ENCODE measurements at places on chromosomes 7 and 10.
A peak's percentile ranks its signal among the peaks of the same experiment; 100 is the strongest.

- peak; percentile 71 for DNase-seq
Observed at GRCh38 chr7:132865366-132866143, 216.3 kb downstream of the CHCHD3 start.

DNA sequence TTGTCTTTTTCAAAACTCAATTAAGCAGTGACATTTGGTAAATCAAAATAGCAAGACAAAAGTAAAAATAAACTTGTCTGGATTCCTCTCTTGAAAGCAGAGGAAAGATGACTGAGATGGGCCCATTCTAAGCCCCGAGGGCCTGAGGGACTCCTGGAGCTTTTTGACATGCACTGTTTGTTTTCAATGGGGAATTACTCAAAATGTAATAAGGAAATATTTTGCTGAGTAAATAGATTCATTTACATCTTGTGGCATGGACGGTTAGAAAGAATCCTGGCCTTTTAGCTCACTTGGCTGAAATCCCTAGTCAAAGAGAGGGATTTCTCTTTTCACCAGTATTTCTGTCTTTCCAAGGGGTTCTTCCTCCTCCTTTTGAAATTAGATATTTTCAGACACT lies 108.0 kb downstream of the MKX start:
- DNase-seq, result peak; percentile 86

- no peak for DNase-seq
Observed at GRCh38 chr7:50197549-50197948, 104.5 kb upstream of the ZPBP start.

DNA sequence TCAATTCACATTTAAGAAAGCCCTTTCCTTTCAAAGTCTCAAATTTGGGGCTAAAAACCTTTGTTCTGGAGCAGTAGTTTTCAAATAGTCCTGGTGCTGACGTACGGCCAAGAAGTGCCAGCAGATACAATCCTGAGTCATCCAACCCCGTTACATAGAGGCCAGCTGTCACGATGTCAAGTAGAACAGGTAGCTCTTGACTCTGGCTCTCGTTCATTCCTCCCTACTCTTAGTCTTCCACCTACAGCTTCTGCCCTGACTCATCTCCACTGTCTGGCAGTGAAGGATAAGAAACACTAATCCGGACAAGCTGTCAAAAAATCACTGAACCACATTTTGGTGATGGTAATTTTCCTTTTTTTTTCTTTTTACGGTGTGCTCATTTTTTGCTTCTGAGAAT lies 132.4 kb upstream of the PTN start:
- no peak for DNase-seq

DNA sequence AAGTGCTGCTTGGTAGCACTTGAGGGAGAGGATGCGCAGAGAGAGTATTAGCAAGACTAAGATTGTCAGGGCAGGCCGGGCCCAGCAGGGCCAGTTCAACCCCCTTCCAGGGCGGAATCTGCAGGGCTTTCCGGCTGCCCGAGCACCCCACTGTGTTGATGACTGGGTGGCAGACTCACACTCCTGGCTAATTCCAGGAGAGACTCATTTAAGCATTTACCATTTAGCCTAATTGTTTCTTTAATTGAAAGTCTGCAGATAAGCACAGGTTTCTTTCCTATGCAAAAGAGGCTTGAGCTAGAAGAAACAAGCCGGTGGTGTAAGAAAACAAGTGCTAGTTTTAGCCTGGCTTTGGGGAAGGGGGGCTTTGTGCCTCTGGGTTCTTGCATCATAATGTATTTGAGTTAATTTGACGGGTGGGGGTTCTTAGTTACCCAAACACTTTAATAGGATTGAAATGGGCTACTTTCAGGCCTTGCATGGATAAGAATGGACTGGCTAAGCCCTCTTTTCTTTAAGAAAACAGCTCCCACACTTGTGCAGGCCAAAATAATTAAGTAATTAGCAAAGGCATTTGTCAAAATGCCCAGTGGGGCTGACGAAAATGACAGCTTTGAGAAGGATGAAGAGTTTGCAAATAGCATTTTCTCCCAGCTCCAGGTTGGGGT lies 201.3 kb downstream of the MYOF start:
- no peak for DNase-seq

DNA sequence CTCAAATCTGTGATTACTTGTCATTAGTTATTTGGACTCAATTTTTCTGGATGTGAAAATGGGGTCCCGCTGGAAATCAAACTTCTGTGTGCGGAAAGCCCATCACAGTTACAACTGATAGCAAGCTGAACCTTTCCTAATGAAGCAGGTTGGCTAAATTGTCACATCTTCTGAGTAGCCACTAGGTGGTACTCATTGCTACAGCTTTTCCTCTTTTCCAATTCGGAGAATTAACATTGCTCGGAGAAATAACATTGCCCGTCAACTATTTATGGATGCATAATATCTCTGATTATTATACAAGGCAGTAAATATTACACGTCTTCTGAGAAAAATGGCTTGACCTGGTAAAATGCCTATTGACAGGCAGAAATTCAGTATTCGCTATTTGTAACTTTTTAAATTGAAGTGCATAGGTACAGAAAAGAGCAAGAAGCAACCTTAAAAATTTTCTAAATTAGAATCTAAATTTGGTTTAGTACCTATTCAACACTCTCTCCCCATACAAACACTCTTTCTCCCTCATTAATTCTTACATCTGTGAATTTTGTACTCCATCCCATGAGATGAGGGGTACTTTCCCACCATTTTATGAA lies 17.3 kb upstream of the BLOC1S2 start:
- peak; percentile 15 for DNase-seq

- DNase-seq, result no peak
Observed at GRCh38 chr7:38878694-38879457, 30.1 kb downstream of the VPS41 start.

DNA sequence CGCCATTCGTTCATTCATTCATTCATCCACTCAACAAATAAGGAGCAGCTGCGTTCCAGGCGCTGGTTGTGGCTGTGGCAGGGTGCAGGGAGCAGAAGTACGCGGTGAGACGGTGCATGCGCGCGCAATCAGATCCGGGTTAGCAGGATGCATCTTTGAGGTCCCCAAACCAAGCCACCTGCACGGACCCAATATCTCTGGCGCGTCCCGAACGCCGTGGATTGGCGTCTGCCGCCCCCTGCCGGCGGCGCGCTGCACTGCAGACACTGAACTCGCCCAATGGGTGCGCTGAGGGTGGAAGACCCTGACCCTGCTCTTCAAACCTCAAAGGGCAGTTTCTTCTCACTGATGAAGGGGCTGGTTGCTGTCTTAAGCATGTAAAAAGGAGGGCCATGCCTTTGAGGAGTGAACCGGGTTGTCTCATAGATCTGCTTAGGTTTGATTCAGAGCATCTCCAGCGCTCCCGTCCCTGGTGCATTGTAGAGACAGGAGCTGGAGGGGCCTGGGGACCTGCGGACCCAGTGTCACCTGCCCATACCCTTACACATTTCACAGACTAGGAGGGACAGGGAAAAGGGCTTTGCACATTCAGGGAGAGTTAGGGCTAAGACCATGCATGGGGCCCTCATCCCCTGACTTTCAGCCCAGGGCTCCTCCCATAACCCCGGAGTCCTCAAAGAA lies 102.5 kb downstream of the RAMP3 start:
- no peak for DNase-seq

DNA sequence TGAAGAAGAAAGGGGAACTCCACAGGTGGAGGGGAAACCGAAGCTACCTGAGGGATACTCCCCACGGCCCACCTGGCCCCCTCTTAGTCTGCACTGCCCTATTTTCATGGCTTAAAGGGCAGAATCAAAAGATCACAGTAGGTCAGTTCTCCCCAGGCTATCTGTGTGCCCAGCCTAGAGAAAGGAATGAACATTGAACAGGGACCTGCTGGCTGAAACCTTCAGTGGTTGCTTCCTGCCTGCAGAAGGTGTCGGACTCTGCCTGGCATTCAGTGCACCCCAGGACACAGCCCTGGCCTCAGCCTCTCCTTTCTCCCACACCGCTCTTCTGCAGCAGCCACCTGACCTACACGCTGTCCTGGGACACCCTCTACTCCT lies 74.5 kb downstream of the PRKAG2 start:
- DNase-seq, result no peak

DNA sequence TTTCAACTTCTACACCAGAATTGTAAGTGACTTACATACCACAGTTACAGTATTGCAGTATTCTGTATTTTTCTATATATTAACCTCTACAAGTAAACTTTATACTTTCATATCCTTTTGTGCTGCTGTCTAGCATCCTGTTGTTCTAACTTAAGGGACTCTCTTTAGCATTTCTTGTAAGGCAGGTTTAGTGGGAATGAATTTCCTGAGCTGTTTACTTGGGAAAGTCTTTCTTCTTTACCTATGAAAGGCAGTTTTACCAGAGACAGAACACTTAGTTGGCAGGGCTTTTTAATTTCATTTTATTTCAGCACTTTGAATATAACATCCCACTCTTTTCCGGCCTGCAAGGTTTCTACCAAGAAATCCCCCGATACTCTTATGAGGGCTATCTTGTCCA lies 75.8 kb upstream of the WAC start:
- no peak for DNase-seq

- no peak for DNase-seq
Observed at GRCh38 chr10:101425535-101425934, 71.6 kb downstream of the BTRC start.

DNA sequence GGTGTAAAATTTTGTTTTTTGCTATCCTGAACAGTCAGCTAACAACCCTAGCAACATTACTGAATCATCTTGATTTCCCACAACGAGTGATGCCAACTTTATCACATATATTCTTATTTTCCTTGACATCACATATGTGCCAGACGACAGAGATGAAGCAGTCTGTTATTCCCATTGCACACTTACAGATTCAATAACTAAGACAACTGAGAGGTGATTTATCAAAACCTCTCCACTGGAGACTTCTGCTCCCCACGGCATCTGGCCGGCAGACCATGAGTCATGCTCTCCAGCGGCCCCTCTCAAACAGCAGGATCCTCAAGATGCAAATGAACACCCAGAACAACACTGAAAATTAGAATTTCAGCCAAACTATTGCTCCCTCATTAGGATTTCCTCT lies 57.1 kb downstream of the AMPH start:
- no peak for DNase-seq

- no peak for DNase-seq
Observed at GRCh38 chr10:69732147-69732825, 69.4 kb upstream of the COL13A1 start.

DNA sequence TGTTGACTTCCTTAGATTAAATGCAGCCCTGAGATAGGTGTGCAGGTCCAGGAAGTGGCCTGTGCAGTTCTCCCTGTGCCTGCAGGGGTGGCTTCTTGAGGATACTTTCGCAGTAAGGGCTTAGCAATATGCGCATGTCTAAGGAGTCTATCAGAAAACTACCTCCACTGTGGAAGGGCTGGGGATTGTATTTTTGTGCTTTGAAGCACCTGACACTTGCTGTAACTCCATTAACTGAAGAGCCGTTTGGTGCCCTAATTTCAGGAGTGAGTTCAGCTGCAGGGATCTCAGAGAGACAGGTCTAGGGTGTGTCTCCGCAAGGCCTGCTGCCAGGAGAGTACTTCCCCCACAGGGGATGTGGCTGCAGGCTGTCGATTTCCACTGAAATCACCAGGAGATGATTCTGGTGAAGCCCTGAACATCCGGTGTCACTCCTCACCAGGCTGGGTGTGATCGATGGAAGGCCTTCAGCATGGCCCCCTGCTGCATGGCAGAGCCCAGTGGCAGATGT lies 35.5 kb downstream of the IKZF1 start:
- DNase-seq, result no peak

DNA sequence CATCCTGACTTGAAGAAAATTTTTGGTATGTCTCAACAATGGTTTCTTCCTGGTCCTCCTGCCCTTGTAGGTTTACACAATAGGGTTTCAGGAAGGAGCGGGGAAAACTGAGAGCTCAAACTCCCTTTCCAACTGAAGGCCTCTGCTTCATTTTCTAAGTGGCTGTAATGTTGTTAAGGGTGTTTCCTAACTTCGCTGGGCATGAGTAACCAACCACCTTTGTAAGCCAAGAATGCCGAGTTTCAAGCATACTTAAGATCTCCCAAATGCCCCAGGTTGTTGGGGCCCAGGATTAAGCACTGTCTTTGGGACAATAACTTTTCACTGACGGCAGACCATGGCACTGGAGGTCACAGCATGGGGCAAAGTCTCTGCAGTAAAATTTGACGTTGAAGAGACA lies 33.6 kb upstream of the DRGX start:
- no peak for DNase-seq

DNA sequence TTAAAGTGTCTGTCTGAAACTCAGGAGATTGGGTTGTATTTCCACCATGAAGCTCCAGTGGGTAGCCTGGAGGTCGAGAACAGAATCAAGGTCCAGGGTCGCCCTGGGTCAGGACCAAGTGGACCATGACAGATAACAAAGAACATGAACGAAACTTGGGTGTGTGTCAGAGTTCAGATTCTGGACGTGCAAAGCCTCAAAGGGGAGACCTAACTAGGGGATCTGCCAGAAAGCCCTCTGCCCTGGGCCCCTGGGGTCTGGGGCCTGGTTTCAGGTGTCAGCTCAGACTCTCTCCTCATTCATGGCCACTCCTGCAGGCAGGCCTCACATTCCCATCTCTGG lies 1.6 kb downstream of the RASSF4 start:
- no peak for DNase-seq

DNA sequence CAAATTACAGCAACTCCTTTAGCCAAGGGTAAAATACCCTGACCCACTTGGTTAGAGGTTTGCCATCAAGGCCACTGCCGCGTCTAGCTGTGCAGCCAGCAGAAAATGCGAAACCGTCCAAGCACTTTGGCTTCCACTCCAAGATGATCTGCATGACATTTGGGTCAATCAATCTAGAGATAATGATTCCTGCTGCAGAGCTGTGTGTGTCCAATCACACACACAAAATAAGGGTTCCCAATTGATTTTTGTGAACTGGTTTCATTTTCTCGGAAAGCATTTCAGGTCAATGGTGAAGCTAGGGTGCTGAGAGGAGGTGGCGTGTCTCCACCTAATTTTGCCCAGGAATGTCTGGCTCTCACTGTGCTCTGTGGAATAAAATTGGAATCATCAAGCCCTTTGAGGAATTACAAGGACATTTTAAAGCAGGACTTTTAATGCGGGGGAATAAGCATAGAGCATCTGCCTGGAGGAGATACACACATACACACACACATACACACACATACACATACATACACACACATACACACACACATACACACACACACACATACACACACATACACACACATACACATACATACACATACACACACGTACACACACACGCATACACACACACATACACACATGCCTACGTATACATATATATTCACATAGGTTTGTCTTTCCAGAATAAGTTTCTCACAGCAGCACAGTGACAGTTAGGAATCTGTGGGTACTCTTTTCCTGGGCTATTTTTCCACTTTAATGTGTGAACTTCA lies 59.5 kb downstream of the ACADSB start:
- no peak for DNase-seq

Data from fibroblast of gingiva (primary cell).